Vagina (tissue), 2 donors: ENCODE measurements at places on chromosomes 5 and 9. TPM values are rescaled to one million over a fixed set of nuclear protein-coding genes. Genes with fewer than 3 reads are reported as not detected.

GRCh38 chr5:142115937-142116614 lies 7.5 kb downstream of the NDFIP1 start:
- no peak for DNase-seq

DNA sequence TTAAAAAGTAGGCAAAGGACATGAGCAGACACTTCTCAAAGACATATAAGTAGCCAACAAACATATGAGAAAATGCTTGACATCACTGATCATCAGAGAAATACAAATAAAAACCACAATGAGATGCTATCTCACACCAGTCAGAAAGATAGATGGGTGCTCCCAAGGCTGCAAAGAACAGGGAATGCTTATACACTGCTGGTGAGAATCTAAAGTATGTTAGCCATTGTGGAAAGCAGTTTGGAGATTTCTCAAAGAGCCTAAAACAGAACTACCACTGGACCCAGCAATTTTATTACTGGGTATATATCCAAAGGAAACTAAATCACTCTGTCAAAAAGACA lies 154.2 kb downstream of the NDUFS4 start:
- DNase-seq: no peak

DNA sequence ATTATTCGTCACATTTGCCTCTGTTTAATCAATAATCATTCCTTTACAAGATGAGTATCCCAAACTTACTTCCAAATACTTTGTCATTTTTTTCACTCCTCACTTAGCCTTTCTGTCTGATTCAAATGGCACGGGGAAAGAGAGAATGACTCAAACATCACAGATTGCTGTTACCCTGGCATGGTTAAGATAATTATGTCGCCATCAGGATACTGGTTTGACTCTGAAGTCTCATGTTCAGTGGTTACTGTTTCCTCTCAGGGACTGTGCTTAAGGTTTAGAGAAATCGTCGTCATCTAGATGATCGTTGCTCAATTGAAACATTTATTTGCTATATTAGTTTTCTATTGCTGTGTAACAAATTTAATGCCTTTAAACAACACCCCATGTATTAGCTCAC lies 45.2 kb upstream of the RAD23B start:
- no peak for DNase-seq

Gene PCDHA11
- total RNA-seq: not detected

- no peak for DNase-seq
These were observed 55.6 kb downstream of the ARHGEF37 start for GRCh38 chr5:149636861-149637246.

- DNase-seq: no peak
These were observed 35.2 kb upstream of the PLEKHG4B start for GRCh38 chr5:56561-57290.

Gene BTNL8
- total RNA-seq: not detected

GRCh38 chr5:118511846-118512245 lies 476.5 kb downstream of the DTWD2 start:
- no peak for DNase-seq

Gene SPATA31C1
- not detected for total RNA-seq

DNA sequence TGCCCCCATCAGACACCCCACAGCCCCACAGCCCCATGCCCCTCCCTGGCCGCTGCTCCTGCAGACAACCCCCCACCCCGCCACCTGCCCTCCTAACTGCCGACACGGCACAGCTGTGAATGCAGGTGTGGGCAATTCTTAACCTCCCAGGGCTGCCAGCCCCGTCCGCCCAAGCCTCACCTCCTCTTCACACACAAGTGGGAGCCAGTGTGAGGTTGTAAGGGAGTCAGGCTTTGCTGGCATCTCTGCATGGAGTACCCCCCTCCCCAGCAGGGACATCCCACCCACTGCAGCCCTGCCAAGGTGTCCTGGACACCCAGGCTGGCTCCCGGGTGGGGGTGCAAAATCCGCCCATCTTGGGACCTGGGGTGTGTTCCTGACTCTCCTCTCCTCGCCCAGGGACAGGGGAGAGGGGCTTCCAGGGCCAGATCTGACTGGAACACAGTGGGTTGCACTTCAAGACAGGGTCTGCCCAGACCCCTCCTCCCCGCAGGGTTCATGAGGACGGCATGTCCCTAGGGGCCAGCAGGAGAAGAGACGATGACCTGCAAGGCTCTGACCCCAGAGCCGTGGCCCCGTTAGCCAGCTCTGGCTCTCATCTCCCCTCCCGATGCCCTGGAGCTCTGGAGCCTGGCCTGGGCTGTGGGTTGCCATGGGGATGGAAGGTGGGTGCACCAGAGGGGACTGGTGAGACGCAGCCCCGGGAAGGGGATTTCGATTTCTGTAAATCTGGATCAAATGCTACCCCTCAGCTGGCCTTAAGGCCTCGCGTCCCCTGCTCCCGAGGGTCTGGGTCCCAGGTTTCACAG lies 34.4 kb downstream of the SARDH start:
- no peak for DNase-seq

GRCh38 chr5:14659821-14660607 lies 4.5 kb upstream of the OTULIN start:
- DNase-seq: no peak

- no peak for DNase-seq
These were observed 41.4 kb upstream of the RNU6ATAC start for GRCh38 chr9:134205672-134206310.

DNA sequence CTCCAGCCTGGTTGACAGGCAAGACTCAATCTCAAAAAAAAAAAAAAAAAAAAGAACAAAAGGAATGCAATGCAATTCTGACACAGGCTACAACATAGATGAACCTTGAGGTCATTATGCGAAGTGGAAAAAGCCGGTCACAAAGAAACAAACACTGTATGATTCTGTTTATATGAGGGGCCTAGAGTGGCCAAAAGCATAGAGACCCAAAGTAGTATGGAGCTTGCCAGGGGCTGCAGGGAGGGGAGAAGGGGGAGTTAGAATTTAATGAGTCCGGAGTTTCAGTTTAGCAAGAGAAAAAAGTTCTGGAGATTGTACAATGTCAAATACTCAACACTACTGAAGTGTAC lies 33.2 kb upstream of the ASS1 start:
- DNase-seq: no peak

DNA sequence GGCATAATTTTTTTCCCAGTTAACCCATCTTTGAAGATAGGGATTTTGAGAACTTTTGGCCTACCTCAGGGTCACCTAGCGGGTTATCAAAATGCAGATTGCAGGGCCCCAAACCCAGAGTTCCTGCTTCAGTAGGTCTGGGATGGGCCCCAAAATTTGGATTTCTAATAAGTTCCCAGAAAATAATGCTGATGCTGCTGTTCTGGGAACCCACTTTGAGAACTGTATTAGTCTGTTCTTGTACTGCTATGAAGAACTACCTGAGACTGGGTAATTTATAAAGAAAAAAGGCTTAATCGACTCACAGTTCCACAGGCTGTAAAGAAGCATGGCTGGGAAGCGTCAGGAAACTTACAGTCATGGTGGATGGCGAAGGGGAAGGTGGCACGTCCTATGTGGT lies 182.2 kb upstream of the DMRT1 start:
- no peak for DNase-seq

DNA sequence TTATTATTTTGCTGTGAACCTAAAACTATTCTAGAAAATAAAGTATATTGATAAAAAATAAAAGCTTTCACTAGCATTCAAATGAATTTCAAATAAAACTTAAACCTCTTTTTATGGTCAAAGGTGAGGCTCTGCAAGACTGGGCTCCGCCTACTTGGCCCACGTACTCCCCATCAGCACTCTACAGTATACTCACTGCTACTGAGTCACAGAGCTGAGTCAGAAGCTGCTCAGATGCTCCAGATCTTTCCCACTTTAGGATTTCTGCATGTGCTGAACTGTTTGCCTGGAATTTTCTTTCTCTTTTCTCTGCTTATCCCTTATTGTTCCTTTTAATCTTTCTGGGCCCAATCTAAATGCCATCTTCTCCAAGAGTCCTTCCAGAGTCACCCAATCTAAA lies 331.9 kb upstream of the CCNG1 start:
- DNase-seq: no peak

GRCh38 chr5:132474881-132475496 lies 15.6 kb downstream of the IRF1 start:
- no peak for DNase-seq

Gene PCDH1
- total RNA-seq: 38.8 TPM

DNA sequence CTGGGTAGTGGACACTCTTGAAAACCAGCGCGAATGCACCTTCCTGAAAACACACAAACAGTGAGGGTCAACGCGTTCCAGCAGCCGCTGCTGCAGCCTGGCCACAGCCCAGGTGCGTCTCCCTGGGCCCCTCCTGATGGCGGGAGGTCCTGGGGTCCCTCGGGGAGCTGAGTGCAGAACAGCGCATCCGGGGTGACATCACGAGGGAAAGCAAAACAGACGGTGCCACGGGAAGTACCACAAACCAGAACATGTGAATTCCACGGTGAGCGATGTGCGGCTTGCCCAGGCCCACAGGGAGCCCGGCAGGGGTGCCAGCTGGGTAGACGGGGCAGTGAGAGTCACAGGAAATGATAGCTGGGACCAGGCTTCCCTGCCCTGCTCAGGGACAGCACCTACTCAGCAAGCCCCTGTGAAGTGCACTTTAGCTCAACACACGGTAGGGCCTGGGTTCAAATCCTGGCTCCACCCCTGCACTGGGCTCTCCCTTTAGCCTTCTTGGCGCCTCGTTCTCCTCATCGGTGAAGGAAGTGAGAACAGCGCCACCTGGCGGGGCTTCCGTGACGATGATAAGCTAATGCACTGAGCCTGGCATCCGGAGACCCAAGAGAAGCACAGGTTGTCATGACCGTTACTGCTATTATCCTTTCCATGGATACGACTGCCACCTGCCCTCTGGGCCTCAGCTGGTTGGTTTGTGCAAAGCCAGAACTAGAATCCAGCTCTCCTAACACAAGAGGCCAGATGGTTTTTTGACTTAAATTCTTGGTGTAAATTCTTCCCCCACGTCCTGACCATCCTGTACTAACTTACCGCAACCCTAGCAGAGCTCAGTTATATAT lies 24.6 kb downstream of the GFPT2 start:
- DNase-seq: no peak

GRCh38 chr5:20617841-20618240 lies 629.8 kb upstream of the CDH18 start:
- no peak for DNase-seq

DNA sequence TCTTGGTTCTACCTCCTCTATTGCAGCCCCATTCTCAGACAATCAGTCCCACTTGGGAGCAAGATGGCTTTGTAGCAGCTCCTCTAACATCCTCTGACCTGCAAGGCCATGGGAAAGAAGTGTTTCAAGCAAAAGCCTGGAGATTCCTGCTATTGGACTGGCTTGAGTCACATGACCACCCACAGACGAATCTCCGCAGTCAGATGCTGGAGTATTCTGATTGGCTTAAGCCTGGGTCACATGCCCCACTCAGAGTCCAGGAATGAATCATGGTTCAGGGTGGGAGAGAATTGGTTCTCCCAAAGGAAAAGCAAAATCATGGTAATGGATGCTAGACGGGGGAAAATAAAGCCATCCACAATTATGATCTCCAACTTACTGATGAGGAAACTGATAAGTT lies 22.6 kb upstream of the LMX1B start:
- DNase-seq: no peak

Gene CXCL14
- total RNA-seq: 62.1 TPM

- DNase-seq: no peak
These were observed 14.7 kb upstream of the OMD start for GRCh38 chr9:92438900-92439526.

Gene GDF9
- total RNA-seq: not detected

DNA sequence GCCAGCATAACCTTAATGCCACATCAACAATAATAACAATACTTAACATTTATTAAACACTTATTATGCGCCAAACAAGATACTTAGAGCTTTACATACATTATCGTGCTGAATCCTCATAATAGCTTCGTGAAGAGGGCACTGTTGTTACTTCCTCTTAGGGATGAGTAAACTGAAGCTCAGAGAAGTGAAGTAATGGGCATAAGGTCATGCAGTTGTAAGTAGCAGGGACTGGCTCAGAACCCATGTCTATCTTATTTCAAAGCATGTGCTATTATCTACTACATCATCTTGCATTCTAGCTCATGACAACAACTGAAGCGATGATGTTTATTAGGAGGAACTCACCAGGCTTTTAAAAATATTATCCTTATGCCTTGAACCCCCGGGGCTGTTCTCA lies 34.9 kb upstream of the PPP3R2 start:
- DNase-seq: no peak

DNA sequence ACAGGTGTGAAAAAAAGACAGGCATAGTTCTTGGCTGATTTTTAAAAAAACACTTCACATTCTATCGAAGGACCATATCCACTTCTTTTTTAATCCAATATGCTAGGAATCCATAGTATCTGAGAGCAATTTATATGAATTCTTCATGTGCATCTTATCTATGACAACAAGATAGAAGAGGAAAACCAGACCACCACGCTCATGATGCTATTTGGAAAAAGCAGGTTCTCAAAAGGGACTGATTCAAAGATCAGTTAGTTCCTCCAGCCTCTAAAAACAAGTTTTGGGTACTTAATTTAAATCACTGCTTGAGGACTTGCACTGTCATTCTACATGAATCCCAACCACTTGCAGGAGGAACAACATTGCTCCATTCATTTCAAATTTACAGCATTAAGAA lies 6.3 kb downstream of the MEF2C start:
- no peak for DNase-seq

DNA sequence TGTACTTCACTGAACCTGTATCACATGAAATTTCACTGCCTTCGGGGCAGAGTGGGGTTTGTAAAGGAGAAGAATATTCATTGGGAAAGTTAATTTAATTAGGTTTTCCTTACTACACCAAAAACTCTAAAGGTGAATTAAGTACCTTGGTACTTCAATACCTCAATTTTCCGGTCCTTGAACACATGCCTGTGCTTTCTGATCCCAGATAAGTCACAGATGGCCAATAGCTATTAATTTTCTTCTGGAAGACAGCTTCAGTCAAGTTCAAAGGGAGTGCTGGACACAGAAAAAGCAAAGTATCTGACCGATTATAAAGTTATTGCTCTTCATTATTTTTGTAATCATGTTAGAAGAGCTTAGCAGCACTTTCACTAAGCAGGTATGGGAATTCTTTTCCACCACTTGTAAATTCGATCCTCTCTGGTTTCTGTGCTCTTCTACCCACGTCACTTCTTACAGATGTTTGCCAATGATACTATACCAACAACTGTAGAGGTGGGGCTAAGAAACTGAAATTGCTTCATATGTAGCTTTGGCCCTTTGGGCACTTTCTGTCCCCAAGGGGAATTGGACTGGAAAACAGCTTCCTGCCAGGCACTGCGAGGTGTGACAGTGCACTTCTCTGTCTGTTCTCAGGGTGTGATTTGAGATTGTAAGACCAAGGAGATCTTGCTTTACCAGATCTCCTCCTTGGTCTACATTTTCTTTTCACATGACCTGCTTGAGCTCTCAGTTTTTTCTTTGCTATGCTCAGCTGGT lies 164.0 kb downstream of the CCDC192 start:
- no peak for DNase-seq

- DNase-seq: no peak
These were observed 8.0 kb downstream of the SRFBP1 start for GRCh38 chr5:121969660-121970295.
